ENCODE measurements at places on chromosomes 2 and 18. TPM values are rescaled to one million over a fixed set of nuclear protein-coding genes. Genes with fewer than 3 reads are reported as not detected.

DNA sequence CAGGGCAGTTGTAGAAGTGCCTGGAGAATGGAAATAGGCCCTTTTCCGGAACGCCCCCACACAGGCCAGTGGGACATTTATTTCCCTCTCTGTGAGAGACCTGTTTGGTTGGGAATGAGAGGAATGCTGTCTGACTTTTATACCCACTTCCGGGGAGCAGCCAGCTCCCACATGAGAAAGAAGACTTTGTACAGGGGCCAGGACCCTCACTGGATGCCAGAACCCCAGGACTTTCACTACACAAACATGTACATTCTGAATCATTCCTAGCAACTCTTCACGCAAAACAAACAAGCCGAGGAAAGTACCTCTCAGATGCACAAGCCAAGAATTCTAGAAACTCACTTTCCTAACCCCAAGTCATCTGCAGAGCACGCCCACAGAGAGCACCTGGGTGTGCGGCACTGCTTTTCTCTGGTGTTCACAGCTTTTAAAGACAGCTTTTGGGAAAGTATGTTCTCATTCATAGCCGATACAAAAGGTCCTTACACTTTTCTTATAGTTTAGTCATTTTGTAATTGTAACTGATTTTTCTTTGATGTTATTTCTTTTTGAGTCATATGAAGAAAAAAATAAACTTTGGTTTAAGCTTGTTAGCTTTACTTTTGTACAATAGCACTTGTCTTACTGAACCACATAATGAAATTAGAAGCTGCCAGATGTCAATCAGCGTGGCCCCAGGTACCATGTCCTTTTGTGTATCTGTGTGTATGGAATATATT lies 856.1 kb upstream of the ID2 start:
- DNase-seq, result no peak

The MDH1B gene
- total RNA-seq, result 2.8 TPM

DNA sequence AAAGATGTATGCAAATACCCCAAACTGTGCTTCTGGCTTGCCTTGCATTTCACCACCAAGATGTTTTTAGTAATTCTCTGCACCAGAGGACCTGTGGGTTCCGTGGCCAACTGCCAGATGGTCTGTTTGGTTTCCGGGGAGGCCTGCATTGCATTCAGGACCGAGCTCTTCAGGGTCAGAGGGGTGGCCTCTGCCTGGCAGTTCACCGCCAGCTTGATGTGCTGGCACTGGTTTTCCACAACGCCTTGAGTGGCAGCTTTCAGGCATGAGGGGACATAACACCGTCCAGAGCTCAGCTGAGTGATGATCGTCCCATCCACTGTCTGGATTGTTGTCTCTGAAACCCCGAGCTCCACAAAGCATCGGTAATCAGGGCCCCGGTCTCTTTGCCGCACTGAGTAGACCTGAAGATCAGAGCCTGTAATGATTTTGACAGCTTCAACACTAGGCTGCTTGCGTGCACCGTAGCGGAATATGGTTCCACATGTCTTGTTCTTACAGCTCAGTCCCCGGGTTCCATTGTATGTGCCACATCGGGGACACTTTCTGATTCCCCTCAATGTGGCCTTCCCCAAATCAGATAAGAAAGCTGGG lies 9.4 kb downstream of the C2orf42 start:
- no peak for DNase-seq

- no peak for DNase-seq
Observed at GRCh38 chr2:98480598-98480997, 35.9 kb downstream of the INPP4A start.
